Esophagus muscularis mucosa (tissue), 4 donors: ENCODE measurements at places on chromosomes 6 and 20. TPM values are rescaled to one million over a fixed set of nuclear protein-coding genes. Genes with fewer than 3 reads are reported as not detected.

The CDH26 gene
- total RNA-seq = 0.39 TPM

The GSTA1 gene
- total RNA-seq = not detected

The CDSN gene
- not detected for total RNA-seq

DNA sequence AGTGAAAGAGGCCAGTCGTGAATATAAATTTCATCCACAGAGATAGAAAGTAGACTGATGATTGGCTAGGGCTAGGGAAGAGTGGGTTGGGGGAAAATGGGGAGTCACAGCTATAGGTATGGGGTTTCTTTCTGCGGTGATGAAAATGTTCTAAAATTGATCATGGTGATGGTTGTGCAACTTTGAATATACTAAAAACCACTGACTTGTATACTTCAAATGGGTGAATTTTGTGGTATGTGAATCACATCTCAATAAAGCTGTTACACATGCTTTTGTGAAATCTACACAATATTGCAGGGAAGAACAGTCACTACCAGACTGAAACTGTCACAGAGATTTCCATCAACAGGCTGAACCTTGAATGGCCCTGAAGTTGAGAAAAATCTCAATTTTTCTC lies 61.5 kb downstream of the LYRM4 start:
- peaks cover 12% of the 10 kb centered on the region for H3K4me1 ChIP-seq
- H3K36me3 ChIP-seq = no peaks in the 10 kb centered on the region
- no peak overlapping the region for H3K27ac ChIP-seq
- no peak overlapping the region for H3K4me3 ChIP-seq
- no peaks in the 10 kb centered on the region for H3K27me3 ChIP-seq

DNA sequence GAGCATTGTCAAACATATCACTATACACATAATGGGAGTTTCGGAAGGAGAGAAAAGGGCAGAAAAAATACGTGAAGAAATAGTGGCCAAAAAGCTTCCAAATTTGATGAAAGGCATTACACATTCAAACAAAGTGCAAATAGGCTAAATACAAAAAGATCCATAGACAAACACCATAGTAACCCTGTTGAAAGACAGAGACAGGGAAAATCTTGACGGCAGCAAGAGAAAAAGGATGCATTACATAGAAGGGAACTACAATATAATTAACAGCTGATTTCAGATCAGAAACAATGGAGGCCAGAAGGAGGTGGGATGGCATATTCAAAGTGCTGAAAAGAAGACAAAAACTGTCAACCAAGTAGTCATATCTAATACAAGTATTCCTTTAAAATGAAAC lies 170.8 kb downstream of the MRPL14 start:
- no peak for DNase-seq
- H3K27ac ChIP-seq = no peak overlapping the region
- H3K27me3 ChIP-seq = no peaks in the 10 kb centered on the region

- no peaks in the 10 kb centered on the region for H3K27me3 ChIP-seq
- no peak overlapping the region for H3K27ac ChIP-seq
- no peak for DNase-seq
- H3K4me3 ChIP-seq = no peak overlapping the region
Observed at GRCh38 chr6:164066335-164066734, 651.8 kb downstream of the QKI start.

GRCh38 chr6:76677017-76677416 lies 604.6 kb upstream of the IMPG1 start:
- H3K27me3 ChIP-seq = no peaks in the 10 kb centered on the region
- H3K4me3 ChIP-seq = no peak overlapping the region
- H3K4me1 ChIP-seq = no peaks in the 10 kb centered on the region

DNA sequence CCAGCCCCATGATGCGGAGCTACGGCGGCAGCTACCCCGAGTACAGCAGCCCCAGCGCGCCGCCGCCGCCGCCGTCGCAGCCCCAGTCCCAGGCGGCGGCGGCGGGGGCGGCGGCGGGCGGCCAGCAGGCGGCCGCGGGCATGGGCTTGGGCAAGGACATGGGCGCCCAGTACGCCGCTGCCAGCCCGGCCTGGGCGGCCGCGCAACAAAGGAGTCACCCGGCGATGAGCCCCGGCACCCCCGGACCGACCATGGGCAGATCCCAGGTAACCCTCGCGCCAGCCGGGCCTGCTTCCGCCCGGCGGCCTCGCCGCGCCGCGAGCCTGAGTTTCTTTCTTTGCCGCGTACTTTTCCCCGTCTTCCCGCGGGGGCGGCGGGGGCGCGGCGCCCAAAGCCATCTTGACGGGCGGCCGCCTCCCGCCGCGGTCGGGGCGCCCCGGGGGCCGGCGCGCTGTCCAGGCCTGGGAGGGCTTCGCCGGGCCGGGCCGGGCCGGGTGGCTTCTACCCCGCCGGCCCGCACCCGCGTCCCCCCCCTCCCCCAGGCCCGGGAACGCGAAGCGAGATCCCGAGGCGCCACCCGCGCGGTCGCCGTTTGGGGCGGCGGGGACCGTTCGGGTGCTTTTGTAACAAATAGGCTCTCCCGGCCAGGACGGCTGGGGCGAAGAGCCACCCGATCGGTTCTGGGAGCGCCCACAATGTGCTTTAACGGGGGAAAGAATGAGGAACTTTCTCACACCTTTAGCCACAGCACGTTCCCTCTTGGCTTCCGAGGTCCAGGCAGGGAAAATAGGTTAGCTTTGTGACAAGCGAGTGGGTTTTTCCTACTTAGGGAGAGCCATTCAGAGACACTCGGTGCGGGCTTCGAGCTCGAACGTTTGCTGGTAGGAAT lies 2.3 kb downstream of the ARID1B start:
- peaks cover 59% of the 10 kb centered on the region for H3K4me1 ChIP-seq
- H3K4me3 ChIP-seq = peak overlapping the region; percentile 91
- peak overlapping the region; percentile 98 for H3K27ac ChIP-seq

DNA sequence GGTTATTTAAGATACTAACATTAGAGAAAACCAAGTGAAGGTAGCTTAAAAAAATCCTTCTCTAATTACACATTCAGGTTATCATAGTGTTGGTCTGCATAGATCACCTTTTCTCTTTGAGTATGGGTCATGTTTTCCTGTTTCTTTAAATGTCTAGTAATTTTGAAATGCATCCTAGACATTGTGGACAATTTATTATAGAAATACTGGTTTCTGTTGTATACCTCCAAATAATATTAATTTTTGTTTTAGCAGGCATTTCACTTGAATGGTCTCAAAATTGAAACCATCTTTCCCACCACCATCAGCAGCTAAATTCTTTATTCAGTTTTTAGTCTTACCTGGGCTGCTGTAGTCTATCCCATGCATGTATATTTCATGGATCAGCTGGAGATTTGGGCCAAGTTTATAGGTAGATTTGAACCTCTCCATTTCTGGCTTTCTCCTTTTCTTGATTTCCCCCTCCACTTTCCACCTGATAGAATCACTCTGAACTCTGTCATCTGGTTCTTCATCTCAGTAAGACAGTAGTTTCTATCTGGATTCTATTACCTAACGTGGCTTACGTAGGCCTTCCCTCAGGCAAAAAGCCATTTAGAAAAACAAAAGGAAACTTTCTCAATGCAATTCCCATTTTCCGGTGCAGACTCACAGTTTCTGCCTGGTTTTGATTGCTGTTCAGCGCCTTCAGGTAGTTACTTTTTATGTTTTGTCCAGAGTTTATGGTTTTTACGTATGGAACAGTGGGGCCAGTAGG lies 52.3 kb downstream of the ZFAND3 start:
- no peaks in the 10 kb centered on the region for H3K36me3 ChIP-seq
- H3K27ac ChIP-seq = no peak overlapping the region
- H3K27me3 ChIP-seq = no peaks in the 10 kb centered on the region
- DNase-seq = no peak
- no peak overlapping the region for H3K4me3 ChIP-seq
